ENCODE measurements at places on chromosomes 3 and 15.

DNA sequence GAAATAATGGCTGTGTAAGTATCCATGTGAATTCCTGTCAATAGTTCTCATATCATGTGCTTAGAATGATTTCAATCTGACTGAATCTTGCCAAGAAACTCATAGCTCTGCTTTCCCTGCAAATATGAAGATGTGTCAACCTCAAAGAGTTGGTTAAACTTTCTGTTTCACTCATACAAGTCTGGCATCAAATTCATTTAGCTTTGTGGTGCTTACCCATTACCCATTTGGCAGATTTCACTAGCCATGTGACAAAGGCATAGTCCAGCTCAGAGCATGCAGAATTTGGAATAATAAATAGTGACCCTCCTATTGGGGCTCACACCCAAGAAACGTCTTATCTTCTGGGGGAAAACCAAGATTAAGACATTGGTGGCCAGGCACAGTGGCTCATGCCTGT, 256.6 kb upstream of the TPRG1 start:
- no peak for DNase-seq

DNA sequence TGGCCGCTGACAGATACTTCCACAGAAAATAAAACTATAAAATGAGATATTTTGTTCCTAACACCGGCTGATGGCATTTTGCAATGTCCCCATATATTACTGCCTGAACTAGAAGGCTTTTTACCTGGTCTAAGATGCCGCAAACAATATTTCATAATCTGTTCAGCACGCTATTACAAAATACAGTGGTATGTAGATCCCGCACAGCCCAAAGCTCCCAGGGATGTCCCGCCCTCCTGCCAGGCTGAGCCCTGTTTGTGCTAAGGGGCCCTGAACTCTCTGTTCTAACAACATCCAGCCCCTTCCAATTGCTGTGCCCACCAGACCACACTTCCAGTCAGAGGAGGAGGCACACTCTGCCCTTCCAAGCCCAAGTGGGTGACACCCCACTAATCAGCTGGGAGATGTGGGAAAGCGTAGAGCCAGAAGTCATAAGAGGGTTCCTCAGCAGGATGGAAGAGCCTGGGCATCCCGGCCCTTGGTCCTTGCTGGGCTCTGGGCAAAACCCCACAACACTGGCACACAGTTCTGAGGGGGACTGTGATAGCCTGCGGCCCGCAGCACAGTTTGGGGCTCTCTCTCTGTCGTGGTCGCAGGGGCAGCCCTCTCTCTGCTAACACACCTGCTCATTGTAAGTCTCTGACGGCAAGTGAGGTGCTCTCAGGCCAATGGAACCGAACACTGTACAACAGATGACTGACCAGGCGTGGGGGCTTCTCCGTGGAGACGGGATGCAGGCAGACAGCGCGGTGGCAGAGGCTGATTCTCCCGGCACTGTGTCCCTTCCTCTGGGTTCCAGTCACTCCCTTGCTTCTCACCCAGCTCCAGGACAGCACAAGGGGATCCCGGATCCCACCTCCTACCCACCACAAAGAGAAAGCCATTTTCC, 55.2 kb downstream of the PCSK6 start:
- DNase-seq: no peak

DNA sequence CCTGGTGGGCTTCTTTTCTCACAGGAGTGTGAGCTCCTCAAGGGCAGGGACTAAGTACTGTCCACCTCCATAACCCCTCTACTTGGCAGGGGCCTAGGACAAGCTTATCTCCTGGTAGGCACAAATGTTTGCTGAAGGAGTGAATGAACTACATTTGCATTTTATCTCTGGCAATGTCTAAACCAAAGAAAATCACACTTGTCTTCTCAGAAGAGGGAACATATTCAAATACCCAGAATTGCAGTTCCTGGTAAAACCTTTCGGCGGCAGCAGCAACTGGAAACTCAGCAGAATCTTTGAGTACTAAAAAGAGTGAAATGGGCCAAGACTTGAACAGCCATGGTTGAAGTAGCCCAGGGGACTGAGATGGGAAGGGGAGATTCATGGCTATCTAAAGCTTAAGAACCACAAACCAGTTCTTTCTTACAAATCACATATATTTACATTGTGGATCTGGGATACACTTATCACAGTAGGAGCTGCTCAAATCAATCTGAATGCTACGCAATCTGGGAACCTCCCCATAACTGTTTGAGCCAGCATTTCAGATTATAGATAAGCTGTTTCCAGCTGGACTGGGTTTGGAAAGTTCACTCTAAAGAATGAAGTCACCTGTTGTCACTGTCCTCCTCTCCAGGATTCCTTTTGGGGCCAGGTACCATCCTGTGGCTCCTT, 18.7 kb upstream of the PTPN9 start:
- peak; percentile 50 for DNase-seq

GRCh38 chr3:143206955-143207337, 87.4 kb downstream of the CHST2 start:
- DNase-seq: no peak

DNA sequence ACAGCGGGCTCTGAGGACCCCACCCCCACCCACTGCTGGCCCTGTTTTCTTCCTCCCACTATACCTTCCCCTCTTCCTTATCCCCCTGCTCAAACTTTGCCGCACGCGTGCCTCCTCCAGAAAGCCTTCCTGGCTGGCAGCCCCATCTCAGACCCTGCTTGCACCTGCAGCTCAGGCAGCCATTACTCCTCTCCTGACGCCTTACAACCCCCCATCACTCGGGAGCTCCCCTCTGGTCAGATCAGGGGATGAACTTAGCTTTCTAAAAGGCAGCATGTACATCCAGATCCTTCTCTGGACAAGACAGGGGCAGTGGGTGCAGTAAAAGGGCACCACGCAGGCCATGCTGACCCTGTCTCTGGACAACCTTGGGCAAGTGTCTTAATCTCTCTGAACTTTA, 94.5 kb downstream of the SEC22A start:
- DNase-seq: no peak

GRCh38 chr3:24192469-24193056, 247.5 kb downstream of the NR1D2 start:
- no peak for DNase-seq

- no peak for DNase-seq
Measured at GRCh38 chr3:25412269-25412668, 15.8 kb upstream of the RARB start.

DNA sequence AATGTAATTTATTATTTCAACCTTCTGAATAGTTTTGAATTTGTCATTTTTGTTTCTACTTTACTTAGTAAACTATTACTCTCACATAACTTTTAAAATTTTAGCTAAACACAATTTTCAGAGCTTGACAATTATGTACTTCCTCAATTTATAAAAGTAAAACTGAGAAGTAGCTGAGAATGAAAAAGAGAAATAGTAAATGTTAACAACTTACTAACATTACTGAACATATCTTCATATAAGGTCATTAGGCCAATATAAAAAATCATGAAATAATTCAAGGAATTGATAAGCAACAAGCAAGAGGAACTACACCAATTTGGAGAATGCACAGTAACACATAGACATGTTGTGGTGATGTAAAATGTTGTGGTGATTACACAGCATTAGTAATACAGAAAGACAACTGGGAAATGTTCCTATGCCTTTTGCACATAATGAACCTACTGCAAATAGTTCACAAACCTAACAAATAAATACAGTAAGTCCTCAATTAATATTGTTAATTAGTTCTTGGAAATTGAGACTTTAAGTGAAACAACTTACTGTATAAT, 137.9 kb downstream of the CBLB start:
- DNase-seq: no peak

DNA sequence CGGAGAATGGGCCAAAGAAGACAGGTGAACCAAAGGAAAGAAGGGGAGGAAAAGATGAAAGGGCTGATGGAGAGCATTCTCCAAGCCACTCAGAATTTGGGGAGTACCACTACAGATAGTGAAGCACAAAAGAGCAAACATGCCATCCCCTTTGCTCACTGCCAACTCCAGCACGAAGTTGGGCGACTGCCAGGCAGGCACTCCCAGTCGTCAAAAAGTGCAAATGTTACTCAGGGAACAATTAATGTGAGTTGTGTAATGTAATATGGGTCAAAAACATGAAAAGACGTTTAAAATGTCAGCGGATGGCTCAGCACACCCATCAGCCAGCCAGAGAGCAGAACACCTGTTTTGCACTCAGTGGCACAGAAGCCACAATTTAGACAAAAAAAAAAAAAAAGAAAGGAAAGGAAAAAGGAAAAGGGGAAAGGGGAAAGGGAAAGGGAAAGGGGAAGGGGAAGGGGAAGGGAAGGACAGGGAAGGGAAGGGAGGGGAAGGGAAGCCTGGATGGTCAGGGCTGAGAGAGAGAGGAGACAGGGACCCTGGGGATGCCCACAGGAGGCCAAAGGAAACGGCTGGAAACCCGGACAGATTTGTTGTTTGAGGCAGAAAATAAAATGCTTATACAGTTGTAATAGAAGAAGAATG, 82.7 kb downstream of the COL8A1 start:
- DNase-seq: no peak

Measured in NAMALWA (cell line).